ENCODE measurements at places on chromosomes 3 and 15.

- DNase-seq, result no peak
Observed at GRCh38 chr3:193594946-193595689, 2.1 kb downstream of the OPA1 start.

GRCh38 chr3:120192579-120192978 lies 92.4 kb downstream of the GPR156 start:
- no peak for DNase-seq

DNA sequence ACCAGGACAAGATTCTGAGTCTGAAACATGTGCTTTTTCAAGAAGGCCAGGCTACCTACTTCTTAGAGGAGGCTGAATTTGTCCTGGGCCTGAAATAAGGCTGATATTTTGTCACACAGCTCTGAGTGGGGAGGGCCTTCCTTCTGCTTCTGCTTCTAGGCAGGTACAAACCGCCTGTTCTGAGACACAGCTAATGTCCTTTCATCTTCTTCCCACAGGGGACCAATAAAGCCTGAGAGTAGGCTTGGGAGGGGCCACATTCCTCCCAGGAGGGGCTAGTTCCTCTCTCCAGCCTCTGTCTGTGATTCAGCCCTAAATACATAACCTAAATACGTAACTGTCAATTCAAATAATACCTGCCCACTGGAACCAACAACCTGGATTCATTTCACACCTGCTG lies 34.8 kb downstream of the CRYGS start:
- no peak for DNase-seq

GRCh38 chr3:1026395-1026794 lies 66.4 kb upstream of the CNTN6 start:
- DNase-seq, result no peak

- DNase-seq, result no peak
Observed at GRCh38 chr3:156743859-156744258, 69.5 kb downstream of the TIPARP start.

DNA sequence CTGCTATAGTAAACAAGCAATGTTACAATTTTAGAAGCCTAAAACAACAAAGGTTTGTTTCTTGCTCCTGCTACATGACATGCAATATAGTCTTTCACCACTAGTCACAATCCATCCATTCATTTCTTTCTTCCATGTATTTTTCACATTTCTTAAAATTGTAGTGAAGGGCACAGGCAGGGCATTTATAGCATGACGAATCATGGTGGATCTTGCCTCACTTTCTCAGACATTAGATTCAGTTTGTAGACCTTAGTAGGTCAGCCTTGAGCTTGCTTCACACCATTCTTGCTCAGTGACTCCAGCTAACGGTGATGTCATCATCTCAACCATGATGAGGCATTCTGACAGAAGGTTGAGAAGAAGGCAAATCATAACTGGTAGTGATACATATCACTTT lies 546.8 kb downstream of the TBL1XR1 start:
- DNase-seq, result no peak

DNA sequence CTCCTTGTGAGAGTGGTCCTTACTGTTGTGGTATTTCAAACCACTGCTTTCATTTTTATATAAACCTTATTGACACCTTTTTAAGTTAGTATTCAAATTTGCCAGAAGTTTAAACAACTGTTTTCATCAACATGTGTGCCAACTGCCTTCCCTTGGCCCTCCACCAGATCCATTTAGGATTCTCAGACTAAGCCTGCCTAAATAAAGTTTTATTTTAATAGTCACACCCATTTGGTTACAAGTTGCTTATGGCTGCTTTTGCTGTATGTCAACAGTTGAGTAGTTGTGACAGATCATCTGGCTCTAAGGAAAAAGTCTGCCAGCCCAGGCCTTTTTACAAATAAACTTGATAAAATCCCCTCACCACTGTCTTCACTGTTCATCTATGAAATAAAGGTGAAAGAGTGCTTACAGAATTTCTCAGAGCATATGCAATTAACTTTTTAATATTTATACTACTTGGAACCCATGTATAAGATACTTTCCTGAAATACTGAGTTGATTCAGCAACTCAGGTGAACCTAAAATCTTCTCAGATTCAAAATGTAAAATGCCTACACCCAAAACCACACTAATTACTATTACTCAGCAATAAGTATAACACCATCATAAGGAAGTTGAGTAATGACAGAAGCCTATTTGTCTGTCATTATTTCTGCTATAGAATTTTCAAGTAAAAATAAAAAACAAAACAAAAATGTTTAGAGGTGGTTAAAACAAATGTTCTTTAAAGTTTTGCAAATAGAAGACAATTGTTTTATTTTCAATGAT lies 35.1 kb downstream of the PEAK1 start:
- no peak for DNase-seq

GRCh38 chr3:24432989-24433388 lies 61.7 kb downstream of the THRB start:
- DNase-seq, result no peak

GRCh38 chr3:9249273-9250192 lies at the start of gene SRGAP3:
Gene SRGAP3 (minus strand): TSS chr3:9249646. CDS start chr3:9248951, 695 bp downstream.
- peak; percentile 71 for DNase-seq
